ENCODE measurements at places on chromosomes 2 and 18.

- DNase-seq = no peak
Measured at GRCh38 chr2:30354621-30355020, 92.4 kb upstream of the LCLAT1 start.

- DNase-seq = no peak
Measured at GRCh38 chr18:70280007-70280925, 8.6 kb upstream of the SOCS6 start.

GRCh38 chr2:32172870-32173269 lies 7.2 kb downstream of the SLC30A6 start:
- no peak for DNase-seq

DNA sequence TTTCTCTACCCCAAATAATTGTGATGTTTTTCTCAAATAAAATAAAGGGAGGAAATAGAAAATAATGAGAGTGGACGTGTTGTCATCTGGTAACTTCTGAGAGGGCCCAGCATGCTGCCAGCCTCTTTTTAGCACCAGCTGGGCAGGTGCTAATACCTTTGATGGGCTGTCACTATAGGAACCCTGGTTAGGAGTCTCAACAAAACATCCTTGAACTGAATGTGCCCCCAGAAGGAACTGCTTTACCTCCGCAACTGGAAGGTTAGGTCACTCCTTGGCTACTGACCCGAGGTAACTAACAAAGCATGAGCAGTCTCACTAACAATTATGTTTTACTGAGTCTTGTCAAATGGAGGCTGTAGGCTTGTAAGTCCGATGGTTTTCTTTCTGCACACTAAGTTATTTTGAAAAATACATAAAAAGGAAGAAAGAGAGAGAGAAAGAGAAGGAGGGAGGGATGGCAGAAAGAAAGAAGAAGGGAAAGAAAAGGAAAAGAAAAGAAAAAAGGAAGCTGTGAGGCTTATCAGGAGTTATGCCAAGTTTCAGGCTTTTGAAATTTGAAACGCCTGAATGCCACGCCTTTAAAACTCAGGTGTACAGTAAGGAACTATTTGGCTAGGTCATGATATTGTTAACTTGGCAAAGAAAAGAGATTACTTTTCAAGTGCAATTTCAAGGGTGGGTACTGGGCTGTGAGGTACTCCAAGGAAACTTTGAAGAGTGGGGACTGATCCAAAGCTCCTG lies 91.0 kb downstream of the TGIF1 start:
- no peak for DNase-seq

- DNase-seq = no peak
Measured at GRCh38 chr2:206323486-206323885, 49.0 kb downstream of the ZDBF2 start.

DNA sequence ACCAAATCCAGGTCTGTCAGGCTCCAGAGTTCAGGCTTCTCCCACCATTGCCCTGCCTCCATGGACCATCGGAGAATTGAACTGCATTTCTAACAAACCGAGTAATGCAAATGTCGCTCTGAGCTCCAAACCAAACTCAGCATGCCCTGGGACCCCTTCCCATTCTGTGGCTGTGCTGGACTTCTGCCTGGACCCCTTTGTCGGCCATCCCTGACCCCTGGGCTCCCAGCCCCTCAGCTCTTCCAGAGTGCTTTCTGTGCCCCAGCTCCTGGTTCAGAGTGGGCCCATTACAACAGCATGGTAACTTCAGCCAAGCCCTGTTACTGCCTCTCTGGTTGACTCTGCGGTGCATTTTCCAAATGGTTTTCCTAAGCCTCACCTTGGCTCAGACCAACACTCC lies 55.1 kb upstream of the MAPRE3 start:
- DNase-seq = no peak

- no peak for DNase-seq
Measured at GRCh38 chr2:30237239-30237965, 6.1 kb downstream of the LBH start.
